ENCODE measurements at places on chromosomes 4 and X. TPM values are rescaled to one million over a fixed set of nuclear protein-coding genes. Genes with fewer than 3 reads are reported as not detected.

Gene RASL11B
- 0.29 TPM for total RNA-seq

- no peaks in the 10 kb centered on the region for H3K36me3 ChIP-seq
- no peak for DNase-seq
- H3K27ac ChIP-seq = no peak overlapping the region
- H3K27me3 ChIP-seq = no peaks in the 10 kb centered on the region
- no peak overlapping the region for H3K4me3 ChIP-seq
Measured at GRCh38 chrX:68332201-68332731, 101.0 kb downstream of the OPHN1 start.

- no peaks in the 10 kb centered on the region for H3K27me3 ChIP-seq
- no peak overlapping the region for H3K4me3 ChIP-seq
- H3K27ac ChIP-seq = no peak overlapping the region
- H3K36me3 ChIP-seq = no peaks in the 10 kb centered on the region
Measured at GRCh38 chrX:39896951-39897740, 200.6 kb downstream of the BCOR start.

DNA sequence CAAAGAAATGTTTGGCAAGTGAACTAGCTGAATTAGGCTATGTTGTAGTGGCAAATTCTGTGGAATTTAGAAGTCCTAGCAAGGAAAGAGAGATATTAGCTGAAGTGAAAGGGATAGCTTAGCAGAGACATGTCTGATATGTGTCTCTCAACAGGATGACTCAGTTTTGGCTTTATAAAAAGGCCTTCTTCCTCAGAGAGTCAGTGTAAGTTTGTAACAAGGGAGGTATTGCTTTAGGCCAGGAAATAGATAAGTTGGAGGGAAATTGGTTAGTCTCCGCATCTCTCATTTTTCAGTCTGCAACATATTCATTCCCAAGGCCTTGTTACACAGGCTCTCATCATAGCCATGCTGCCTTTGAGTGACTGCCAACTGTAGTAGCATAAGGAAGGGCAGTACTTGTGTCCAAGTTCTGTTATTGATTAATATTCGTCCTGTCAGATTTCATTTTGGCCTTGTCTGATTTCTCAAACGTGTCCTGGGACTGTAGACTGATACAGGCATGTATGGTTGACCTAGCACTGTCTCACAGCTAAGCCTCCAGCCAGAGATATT is 4.0 kb downstream of the TMEM164 start:
- H3K36me3 ChIP-seq = no peaks in the 10 kb centered on the region
- DNase-seq = no peak
- no peak overlapping the region for H3K4me3 ChIP-seq
- no peaks in the 10 kb centered on the region for H3K27me3 ChIP-seq

DNA sequence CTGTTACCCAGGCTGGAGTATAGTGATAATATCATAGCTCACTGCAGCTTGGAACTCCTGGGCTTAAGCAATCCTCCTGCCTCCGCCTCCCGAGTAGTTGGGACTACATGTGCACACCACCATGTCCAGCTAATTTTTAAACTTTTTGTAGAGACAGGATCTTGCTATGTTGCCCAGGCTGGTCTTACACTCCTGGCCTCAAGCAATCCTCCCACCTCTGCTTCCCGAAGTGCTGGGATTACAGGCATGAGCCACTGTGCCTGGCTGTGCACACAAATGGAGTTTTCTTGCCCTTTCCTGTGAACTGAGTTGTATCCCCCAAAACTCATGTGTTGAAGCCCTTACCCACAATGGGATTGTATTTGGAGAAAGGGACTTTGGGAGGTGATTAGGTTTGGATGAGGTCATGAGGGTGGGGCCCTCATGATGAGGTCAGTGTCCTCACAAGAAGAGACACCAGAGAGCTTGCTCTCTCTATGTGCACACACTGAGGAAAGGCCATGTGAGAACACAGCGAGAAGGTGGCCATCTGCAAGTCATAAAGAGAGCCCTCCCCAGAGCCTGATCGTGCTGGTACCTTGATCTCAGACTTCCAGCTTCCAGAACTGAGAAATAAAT is 40.1 kb downstream of the DDX3X start:
- H3K27me3 ChIP-seq = no peaks in the 10 kb centered on the region
- H3K27ac ChIP-seq = no peak overlapping the region
- no peaks in the 10 kb centered on the region for H3K4me1 ChIP-seq
- no peaks in the 10 kb centered on the region for H3K36me3 ChIP-seq

DNA sequence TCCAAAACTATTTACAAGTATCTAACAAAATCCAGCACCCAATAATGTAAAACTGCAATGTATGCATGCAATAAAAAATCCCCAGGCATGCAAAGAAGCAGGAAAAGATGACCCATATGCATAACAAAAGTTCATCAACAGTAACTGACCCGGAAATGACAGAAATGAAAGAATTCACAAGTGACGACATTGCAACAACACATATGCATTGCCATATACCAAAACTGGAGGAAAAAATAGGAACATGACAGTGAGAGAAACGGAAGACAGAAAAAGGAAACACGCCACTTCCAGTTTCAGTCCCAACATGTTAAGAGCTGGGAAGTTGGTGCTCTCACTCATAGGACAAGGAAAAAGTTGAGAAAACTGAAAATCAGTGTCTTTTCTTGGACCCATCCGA is 154.6 kb downstream of the EVC2 start:
- H3K36me3 ChIP-seq = no peaks in the 10 kb centered on the region
- no peak for DNase-seq
- H3K4me3 ChIP-seq = no peak overlapping the region
- H3K27ac ChIP-seq = no peak overlapping the region
- H3K4me1 ChIP-seq = no peaks in the 10 kb centered on the region

- no peaks in the 10 kb centered on the region for H3K36me3 ChIP-seq
- no peaks in the 10 kb centered on the region for H3K27me3 ChIP-seq
- no peak for DNase-seq
- H3K27ac ChIP-seq = no peak overlapping the region
- peaks cover 55% of the 10 kb centered on the region for H3K4me1 ChIP-seq
- no peak overlapping the region for H3K4me3 ChIP-seq
Measured at GRCh38 chrX:71221145-71221544, 1.9 kb upstream of the GJB1 start.

Gene CENPI
- 0.64 TPM for total RNA-seq

DNA sequence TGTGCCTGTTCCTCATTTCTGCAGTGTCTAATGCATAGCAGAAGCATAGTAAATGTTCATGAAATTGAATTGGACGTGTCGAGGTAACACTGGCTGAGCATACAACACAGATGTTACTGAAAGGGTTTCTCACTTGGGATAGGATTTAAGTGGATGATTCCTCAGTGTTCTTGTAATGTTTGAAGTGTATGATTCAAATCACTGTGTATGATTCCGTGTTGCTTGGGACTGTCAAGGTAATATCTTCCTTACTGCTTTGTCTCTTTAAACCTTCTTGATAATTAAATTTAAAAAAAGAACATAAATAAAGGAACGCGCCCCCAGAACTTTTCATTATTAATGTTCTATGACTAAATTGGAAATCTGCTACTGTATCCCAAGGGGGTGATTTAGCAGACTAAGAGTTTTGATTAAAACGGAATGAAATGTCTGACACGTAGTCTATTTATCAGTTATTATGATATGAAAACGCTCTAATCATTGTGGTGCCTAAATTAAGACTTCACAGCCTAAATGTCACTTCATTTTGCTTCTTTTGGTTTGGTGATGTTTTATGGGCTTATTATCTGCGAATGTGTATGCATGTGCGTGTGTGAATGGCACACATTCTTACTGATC is 696.9 kb upstream of the EPHA5 start:
- no peak overlapping the region for H3K27ac ChIP-seq
- DNase-seq = no peak
- H3K4me3 ChIP-seq = no peak overlapping the region
- no peaks in the 10 kb centered on the region for H3K27me3 ChIP-seq
- H3K4me1 ChIP-seq = no peaks in the 10 kb centered on the region

Gene P2RY10
- total RNA-seq = 0.35 TPM

Gene GAGE12F
- not detected for total RNA-seq

DNA sequence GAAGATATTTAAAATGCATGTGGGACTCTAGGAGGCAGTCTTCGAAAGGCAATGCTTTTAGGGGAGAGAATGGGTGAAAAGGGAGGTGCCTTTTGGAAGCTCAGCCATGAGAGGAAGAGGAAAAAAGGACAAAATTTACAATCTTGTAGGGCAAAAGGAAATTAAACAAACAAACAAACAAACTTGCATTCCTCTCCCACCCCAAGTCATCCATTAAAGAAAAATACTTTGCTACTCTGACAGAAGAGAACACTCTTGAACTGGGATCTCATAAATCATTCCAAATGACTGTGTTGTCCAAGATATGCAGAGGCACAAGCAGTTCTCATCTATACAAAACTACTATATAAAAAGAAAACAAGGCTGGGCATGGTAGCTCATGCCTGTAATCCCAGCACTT is 46.7 kb downstream of the HELQ start:
- peaks cover 4% of the 10 kb centered on the region for H3K36me3 ChIP-seq
- no peak overlapping the region for H3K4me3 ChIP-seq
- DNase-seq = no peak
- no peaks in the 10 kb centered on the region for H3K27me3 ChIP-seq
- no peaks in the 10 kb centered on the region for H3K4me1 ChIP-seq

DNA sequence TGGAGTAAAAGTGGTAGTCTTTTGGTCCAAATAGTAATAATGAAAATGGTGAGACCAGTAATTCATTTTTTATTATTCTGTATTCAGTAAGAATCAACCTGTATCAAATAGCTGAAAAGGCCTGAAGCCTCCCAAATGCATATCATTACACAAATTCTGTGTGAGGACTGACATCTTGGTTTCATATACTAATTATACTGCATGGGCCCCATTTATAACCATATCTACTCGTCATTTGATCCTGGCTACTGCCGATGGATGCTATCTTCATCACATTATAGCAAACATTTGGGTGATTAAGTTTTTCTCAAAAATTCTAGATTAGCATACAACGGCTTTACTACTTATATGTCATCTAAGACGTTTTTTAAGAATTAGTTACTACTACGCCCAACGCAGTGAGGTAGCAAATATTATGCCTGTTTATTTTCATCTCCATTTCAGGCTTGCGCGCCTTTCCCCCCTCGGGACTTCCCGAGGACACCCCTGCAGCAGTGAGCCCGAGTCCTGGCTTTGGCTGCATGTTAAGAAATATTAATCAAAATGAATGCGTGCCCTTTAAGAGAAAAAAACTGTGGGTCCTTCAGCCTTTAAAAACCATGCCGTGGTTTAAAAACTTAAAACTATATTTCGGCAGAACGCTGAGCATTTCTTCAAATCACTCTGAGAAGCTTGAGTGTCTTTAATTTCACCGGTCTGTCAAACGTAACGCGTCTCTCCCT is 814 bp upstream of the MMAA start:
- H3K36me3 ChIP-seq = no peaks in the 10 kb centered on the region
- DNase-seq = no peak
- H3K4me3 ChIP-seq = peak overlapping the region; percentile 72

GRCh38 chr4:105061136-105061696 is 85.5 kb upstream of the TET2 start:
- no peak overlapping the region for H3K4me3 ChIP-seq
- DNase-seq = no peak
- no peaks in the 10 kb centered on the region for H3K27me3 ChIP-seq
- no peak overlapping the region for H3K27ac ChIP-seq
- H3K4me1 ChIP-seq = no peaks in the 10 kb centered on the region
- no peaks in the 10 kb centered on the region for H3K36me3 ChIP-seq

Gene CXCL1
- 33.1 TPM for total RNA-seq

- no peak overlapping the region for H3K27ac ChIP-seq
- H3K4me1 ChIP-seq = no peaks in the 10 kb centered on the region
- no peak overlapping the region for H3K4me3 ChIP-seq
- no peak for DNase-seq
- H3K27me3 ChIP-seq = no peaks in the 10 kb centered on the region
Measured at GRCh38 chr4:2103127-2103842, 44.2 kb downstream of the NAT8L start.

Gene MAGEA8
- total RNA-seq = not detected

DNA sequence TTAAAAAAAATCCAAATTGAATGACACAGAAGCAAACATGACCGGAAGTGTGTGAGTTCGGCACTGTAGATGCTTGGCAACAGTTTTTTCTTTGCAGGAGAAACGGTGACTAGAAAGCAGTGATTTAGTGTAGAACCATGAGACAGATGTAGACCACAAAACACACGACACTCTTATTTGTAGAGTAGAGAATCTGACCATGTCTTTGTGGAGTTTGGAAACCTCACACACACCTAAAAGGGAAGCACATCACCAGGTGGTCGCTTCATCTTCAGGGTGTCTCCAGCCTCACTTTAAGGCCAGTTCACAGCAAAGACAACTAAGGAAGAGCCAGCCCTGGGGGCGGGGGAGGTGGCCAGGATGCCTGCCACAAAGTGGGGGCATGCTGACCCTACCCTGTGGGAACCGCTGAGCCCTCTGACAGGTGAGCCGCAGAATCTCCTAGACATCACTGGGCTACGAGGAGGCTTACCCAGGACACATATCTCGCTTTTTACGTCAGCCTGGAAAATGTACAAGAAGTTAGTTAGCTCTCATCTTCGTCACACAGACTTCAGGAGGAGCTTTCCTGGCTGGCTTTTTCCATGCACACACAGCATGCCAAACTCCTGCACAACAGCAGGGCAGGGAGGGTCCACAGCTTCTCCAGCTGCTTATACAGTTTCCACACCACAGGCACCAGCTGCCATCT is 64.4 kb upstream of the PDLIM3 start:
- no peaks in the 10 kb centered on the region for H3K4me1 ChIP-seq
- H3K4me3 ChIP-seq = no peak overlapping the region
- peak overlapping the region; percentile 20 for H3K27ac ChIP-seq
- no peaks in the 10 kb centered on the region for H3K27me3 ChIP-seq

- no peak for DNase-seq
- H3K36me3 ChIP-seq = peaks cover 5% of the 10 kb centered on the region
- H3K4me3 ChIP-seq = no peak overlapping the region
- H3K4me1 ChIP-seq = no peaks in the 10 kb centered on the region
- no peak overlapping the region for H3K27ac ChIP-seq
Measured at GRCh38 chr4:159206427-159206871, 103.6 kb downstream of the RAPGEF2 start.

Gene CXCL11
- total RNA-seq = 0.35 TPM

Gene NKX6-1
- total RNA-seq = not detected

GRCh38 chr4:108533245-108533844 is 87.0 kb upstream of the RPL34 start:
- H3K27me3 ChIP-seq = no peaks in the 10 kb centered on the region
- no peaks in the 10 kb centered on the region for H3K36me3 ChIP-seq
- H3K4me1 ChIP-seq = no peaks in the 10 kb centered on the region
- H3K4me3 ChIP-seq = no peak overlapping the region
- no peak overlapping the region for H3K27ac ChIP-seq

Gene S100P
- total RNA-seq = 3.6 TPM
